C1 segment of cervical spinal cord (tissue), 14 donors: ENCODE measurements at places on chromosomes 2 and 18.
A peak's percentile ranks its signal among the peaks of the same experiment; 100 is the strongest.

DNA sequence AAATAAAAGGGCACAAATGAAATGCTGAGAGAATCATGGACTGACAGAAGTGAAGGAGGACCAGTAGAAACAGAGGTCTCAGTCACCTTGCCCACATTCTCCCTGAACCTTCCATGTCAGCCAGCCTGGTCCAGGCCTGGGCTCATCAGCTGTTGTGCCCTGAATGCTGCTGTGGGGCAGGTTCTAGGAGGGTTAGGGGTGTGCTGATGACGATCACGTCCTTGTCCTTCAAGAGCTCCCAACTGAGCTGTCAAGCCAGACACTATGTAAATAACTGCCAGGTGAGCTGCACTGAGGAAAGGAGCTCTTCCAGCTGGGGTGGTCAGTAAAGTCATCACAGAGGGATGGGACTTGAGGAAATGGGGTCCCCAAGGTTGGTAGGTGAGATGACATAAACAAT lies 156.5 kb downstream of the SMAD2 start:
- DNase-seq = no peak

GRCh38 chr2:40113997-40114396 lies 334.9 kb upstream of the THUMPD2 start:
- no peak for DNase-seq

- DNase-seq = no peak
Measured at GRCh38 chr18:22433956-22434355, 16.2 kb upstream of the CTAGE1 start.

DNA sequence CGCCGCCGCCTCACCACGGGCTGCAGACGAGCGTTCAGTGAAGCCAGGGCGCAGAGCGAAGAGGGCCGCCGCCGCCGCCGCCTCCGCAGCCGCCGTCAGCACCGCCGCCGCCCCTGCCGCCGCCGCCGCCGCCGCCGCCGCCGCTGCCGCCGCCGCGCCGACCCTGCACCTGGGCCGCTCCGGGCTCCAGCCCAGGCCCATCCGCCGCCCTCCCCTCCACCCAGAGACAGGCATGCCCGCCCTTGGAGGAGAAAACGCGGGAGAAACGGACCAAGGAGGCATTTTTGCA lies 3.0 kb downstream of the POU3F3 start:
- no peak for DNase-seq

DNA sequence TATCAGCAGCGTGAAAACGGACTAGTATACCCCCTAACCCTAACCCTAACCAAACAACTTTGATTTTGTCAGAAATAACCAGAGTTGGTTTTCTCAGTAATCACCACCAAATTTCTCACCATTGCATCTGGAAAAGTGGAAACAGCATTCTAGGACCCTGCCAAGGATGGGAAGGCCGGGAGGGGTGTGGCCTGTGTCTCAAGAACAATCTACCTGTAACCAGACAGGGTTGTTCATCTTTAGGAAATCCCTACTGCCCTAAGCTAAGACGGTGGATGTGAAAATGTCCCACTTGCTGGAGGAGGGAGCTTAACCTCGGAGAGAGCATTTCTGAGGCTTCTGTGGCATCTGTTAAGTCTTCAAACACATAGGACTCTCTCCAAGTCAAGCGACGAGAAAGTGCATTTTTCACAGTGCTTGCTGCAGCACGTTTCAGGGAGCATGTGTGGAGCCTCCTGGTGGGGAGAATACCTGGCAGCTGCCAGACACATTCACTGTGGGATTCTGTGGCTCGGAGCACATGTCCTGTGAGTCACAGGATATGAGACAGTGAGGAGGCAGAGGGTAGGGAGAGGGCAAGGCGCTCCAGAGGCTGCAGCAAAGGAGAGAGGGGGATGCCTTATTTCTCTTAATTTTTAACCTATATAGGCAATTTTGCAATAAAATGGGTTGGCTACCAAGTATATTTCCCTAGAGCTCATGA lies 207.5 kb downstream of the SPP2 start:
- no peak for DNase-seq

DNA sequence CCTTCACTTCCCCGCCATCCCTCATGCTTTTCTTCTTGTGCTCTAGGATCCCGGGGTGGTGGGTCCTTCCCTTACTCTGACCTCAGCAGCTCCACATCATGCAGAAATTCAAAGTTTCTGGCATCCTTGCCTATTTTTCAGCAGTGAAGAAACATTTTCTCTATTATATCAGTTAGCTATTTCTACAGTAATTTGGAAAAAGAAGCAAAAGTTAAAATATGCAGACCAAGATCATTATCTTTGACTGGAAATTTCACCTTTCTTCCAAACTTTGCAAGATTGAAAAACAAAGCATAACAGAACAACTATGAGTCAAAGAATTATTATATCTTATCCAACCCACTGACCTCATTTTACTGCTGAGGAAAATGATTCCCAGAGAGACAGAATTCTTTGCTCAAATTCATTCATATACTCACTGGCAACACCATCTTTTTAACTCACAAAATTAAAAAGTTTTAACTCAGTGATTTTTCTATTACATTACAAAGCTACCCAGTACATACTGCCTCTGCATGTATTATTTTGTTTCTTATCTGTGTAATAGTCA lies 40.5 kb downstream of the ANTXR1 start:
- DNase-seq = no peak

DNA sequence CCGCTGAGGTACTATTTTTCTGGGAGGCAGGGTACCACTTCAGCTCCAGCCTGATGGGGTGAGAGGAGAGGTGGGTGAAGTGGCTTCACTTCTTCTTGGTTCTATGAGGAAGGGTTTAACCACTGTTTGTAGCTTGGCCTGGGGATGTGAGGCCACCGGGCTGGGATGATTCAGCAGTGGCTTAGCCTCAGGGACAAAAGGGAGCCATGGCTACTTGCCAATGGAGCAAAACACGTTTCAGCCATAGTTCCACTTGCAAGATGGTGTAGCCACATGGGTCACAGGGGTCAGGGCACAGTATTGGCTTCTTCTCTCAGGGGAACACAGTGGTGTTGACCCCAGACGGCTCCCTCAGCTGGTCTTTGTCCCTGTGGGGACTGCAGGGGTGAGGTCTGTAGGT lies 14.9 kb downstream of the ZDBF2 start:
- no peak for DNase-seq

DNA sequence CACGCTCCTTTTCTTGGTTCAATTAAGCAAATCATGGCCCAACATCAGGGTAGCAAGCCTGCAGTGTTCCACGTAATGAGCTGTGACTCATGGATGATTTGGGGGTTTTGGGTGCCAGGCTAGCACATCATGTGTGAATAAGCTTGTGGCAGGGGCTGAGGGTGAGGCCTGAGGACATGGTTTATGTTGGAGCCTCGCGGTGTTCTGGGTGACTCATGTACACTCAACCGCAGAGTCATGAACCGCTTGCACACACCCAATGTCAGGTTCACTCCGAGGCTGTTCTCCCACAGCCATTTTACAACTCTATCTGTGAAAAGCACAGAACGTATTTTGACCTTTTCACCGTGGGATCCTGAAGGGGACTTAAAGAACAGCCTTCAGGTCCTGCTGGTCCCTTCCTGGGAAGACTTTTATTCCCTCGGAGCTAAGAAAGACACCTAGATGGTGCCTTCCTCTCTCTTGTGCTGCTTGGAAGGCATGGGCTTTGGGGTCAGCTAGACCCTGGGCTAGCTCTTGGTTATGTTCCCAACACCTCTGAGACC lies 139.9 kb upstream of the ZEB2 start:
- no peak for DNase-seq

- peak; percentile 13 for DNase-seq
Measured at GRCh38 chr18:24271381-24272228, 126.0 kb downstream of the OSBPL1A start.

- DNase-seq = no peak
Measured at GRCh38 chr2:207835805-207836204, 66.1 kb upstream of the FZD5 start.

GRCh38 chr2:106859498-106859897 lies 26.5 kb downstream of the ST6GAL2 start:
- DNase-seq = no peak

GRCh38 chr2:241870611-241871537 lies 1.3 kb downstream of the RTP5 start:
- DNase-seq = no peak

- DNase-seq = no peak
Measured at GRCh38 chr2:203340791-203341487, 12.7 kb downstream of the ABI2 start.

DNA sequence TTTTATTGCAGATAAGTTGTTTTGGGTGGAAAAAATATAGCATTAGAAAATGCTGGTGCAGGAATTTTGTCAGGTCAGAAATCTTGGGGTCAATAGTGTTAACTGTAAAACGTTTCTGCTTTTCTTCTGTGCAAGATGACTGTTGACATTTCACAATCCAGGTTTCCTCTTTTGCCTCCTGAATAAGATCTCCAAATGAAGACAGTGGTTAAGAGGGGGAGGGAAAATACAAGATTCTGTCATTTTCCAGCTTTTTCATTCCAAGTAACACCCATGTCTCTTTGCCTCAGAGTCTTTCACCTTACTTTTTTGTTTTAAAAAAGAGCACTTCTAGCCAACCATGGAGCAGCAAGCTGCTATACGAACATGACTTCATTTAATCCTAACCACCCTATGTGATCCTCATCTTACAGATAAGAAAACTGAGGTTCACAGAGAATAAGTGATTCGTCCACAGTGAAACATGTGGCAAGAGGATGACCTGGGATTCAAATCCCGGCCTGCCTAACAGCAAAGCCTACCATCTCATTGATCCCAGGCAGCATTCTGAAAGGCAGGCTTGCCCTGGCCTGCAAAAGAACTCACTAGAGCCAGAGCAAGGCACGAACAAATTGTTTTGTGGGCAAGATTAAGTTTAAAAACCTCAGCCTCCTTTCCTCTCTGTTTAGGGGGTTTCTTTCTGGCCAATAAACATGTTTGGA lies 3.0 kb downstream of the PLEK start:
- DNase-seq = no peak

DNA sequence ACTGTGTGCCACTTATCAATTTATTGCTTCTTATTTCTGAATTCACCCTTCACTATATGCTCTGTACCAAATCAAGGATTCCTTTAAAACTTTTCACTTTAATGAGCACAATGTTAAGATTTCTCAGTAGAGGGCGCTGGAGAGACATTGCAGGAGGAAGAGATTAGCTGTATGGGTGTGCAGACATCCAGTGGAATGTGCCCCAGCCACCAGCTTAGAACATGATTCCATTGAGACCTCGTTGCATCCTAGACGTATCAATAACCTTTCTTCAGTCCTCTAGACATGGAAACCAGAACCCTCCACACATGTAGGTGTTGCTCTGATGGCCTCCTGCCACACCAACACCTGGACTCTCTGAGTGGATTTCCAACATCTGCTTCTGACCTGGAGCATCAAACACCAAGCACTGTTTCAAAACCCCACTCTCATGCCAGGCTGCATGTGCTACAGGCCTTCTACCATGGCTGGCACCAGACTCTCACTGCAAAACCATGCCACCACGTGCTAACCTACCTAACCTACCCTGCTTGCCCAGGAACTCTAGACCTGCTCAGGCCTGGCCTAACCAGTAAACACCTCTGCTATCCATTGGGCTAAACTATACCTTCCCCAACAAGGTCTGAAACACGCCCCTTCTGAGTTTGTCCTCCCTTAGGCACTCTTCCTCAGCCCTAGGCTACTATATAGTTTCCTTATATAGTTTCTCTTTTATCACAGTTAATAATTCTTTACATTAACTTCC lies 633.2 kb upstream of the PKDCC start:
- no peak for DNase-seq

GRCh38 chr2:241817126-241817820 lies 8.3 kb downstream of the NEU4 start:
- DNase-seq = no peak

DNA sequence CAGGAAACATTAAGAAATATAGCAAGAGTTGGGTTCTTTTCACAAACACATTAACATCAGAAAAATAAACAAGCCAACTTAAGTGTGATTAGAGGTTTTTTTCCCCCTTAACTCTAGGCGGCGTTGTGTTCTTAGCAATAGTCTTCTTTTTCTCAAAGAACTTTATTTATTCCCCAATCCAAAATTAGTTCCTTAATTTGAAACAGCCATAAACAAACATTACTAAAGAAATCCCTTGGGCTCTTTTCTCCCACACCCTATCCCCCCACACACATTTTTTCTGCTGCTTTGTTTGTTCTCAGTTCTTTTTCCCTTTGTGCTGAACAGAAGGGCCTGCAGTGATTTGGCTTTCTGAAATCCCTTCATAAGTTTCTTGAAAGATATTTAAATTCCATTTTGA lies 13.2 kb upstream of the MYO1B start:
- DNase-seq = no peak

DNA sequence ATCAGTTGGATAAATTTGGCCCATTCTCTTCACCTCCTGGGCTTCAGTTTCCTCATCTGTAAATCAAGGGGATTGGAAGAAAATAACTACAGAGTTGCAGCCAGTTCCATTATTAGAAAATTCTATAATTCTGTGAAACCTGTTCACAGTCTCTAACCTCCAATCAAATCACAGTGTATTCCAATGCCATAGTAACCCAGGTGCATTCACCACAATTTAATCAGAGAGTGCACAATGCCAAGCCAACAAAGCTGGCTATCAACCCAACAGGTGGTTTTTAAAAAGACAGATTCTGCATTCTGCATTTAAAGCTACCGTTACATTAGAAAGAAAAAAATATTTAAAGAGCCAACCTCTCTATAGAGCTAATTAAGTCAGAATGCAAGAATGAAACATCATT lies 308.6 kb downstream of the RNF144A start:
- DNase-seq = no peak

- no peak for DNase-seq
Measured at GRCh38 chr2:197071213-197071612, 144.7 kb upstream of the PGAP1 start.

DNA sequence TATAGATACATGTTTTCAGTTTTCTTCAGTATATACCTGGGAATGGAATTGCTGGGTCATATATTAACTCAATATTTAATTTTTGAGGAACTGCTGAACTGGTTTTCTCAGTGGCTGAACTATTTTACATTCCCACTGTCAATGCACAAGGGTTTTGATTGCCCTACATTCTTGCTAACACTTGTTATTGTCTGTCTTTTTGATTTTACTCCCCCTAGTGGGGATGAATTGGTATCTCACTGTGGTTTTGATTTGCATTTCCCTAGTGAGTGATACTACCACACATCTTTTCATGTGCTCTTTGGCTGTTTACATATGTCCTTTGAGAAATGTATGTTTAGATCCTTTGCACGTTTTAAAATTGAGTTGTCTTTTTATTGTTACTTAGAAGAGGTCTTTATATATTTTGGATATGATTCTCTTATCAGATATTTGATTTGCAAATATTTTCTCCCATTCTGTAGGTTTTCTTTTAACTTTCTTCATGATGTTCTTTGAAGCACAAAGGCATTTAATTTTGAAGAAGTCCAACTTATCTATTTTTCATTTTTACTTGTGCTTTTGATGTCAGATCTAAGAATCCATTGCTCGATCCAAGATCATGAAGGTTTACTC lies 36.2 kb downstream of the ASB1 start:
- no peak for DNase-seq

DNA sequence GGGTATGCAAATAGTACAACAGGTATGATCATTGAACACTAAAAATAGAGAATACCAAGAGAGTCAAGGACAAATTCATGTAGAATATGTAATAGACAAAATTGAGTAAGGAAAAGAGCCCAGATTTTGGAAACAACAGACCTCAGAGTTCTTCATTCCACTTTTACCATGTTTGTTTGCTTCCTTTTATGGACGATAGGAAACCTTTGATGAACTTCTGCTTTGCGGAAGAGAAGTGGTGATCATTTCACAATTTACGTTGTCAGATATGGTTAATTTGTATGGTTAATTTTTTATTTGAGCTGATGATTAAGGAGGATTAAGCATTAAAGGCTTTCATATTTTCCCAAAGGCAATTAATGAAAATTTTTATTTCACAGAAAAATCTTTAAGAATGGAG lies 16.3 kb downstream of the MARCHF7 start:
- no peak for DNase-seq
